ENCODE measurements at places on chromosomes 11 and 22. TPM values are rescaled to one million over a fixed set of nuclear protein-coding genes. Genes with fewer than 3 reads are reported as not detected.

HEPN1 gene
- total RNA-seq, result not detected

SCUBE1 gene
- total RNA-seq, result not detected

APOC3 gene
- total RNA-seq, result not detected

PRR33 gene
- not detected for total RNA-seq

TYR gene
- not detected for total RNA-seq

GRCh38 chr11:10355257-10355661 lies 50.4 kb downstream of the ADM start:
- peak; percentile 46 for DNase-seq

DNA sequence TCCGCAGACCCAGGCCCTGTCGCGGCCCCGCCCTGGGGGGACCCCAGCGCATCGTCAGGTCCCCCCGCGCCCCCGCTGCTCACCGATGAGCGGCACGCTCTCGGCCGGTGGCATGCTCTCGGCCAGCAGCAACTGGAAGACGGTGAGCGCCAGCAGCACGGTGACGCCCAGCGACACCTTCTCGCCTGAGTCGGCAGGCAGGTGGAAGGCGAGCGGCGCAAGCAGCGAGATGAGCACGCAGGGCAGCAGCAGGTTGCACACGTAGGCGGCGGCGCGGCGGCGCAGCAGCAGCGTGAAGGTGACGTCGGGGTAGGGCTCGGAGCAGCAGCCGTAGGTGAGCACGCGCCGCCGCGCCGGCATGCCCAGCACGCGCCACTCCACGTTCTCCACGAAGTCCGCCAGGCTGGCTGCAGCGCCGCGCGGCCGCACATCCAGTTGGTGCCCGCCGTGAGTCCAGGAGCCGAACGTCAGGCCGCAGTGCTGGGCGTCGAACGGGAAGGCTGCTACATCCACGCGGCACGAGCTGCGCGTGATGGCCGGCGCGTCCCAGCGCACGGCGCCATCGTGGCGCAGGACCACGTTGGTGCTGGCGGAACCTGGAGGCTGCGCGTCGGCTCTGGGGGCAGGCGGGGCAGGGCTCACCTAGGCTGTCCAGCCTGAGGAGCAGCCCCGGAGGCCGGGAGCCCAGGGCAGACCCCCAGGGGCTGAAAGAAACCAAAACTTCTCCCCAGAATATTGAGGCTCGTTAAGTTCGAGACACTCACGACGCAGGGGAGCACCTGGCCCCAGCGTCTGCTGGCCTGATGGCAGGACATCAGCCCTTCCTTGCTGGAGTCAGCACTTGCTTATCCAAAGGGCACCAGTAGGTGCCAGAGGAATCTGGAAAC lies 3.8 kb downstream of the CHRNA10 start:
- DNase-seq, result no peak

DNA sequence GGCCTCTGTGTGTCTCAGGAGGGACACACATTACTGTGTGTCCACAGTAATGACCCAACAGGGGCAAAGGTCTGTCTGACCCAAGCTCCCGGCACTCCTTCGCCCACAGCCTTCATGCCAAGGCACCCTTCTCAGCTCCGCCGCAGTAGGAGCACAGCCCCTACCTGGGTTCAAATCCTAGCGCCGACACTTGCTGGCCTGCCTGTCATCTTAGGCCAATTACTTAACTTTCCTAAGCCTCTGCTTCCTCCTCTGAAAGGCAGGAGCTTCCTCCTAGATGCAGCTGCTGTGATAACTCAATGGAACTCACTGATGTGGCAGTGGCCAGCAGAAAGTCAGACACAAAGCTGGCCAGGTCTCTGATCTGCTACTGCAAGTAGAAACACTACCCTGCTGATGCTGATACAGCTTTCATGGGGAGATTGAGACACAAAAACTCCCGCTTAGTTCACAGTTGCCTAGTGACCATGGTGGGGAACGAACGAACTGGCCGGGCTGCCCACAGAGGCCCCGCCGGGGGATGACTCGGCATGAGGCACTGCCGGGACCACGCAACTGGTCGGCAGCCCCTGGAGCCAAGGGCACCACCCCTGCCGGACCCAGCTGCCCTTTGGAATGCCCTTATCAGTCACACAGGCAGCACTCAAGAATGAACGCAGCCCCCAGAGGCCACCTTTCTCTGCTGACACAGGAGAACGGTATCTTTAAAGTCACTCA lies 8.1 kb downstream of the EHD1 start:
- DNase-seq, result peak; percentile 48

DNA sequence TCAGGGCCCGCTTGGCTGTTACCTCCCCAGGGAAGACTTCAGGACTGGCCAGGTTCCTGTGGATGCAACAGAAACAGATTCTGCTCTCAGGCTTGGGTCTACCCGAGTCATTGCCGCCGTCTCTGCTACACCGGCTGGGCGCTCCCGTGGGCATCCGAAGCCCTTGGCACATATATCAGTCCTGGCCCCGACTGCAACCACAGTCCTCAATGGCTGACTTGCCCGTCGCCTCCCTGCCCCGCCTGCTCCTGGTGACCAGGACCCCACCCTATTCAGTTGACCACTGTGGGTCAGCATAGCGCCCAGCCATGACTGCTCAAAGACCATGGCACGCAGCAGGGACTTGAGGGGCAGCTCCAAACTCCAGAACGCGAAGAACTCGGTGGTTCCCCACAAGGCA lies 64.7 kb upstream of the SLC22A12 start:
- no peak for DNase-seq

GRCh38 chr11:131687291-131688047 lies 317.1 kb downstream of the NTM start:
- DNase-seq, result no peak

DNA sequence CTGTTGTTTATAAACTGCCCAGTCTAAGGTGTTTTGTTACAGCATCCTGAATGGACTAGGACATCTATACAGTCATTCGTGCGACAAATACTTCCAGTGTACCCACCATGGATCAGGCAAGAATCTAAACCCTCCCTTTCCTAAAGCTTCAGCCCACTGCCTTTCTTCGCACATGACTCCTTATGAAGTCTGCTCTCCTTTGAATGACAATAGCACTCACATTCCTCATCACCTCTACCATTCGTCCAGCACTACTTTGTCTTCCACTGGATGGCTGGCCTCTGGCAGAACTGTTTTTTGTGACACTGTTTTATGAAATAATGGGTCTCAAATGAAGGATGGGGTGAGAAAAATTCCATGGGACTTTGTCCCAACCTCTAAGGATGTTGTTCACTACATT lies 89.8 kb upstream of the LIN7C start:
- DNase-seq, result no peak

DNA sequence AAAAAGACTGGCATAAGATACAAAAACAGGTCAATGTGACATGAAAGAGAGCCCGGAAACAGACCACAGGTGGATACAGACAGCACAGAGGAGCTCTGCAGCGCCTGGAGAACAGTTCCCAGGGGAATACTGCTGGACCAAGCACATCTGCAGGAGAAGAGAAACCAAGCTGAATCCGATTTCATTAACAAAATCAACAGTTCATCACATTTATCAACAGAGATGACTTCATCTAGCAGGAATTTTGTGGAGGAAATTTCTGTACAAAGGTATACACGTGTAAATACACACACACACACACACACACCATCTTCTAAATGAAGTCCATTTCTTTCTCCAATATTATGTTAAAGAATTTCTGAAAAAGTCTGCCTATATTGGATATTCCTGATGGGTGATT lies 17.1 kb downstream of the YPEL1 start:
- no peak for DNase-seq

DNA sequence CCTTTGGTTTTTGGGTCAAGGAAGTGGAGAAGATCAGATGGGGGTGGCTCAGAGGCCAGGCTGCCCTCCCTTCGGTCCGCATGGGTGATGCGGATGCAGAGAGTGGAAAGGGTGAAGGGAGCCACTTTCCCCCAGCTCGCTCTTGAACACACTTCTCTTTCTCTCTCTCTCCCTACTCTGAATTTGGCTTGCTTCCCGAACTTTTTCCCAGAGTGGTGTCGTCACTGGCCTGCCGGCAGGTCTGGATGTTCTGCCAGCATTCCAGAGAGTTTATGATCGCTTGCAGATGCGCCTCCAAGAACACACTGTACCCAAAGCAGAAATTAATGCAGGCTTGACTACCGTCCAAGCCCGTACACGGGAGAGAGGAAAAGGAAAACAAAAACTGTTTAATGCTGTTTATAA lies 103.2 kb downstream of the ZBTB16 start:
- DNase-seq, result peak; percentile 97

DNA sequence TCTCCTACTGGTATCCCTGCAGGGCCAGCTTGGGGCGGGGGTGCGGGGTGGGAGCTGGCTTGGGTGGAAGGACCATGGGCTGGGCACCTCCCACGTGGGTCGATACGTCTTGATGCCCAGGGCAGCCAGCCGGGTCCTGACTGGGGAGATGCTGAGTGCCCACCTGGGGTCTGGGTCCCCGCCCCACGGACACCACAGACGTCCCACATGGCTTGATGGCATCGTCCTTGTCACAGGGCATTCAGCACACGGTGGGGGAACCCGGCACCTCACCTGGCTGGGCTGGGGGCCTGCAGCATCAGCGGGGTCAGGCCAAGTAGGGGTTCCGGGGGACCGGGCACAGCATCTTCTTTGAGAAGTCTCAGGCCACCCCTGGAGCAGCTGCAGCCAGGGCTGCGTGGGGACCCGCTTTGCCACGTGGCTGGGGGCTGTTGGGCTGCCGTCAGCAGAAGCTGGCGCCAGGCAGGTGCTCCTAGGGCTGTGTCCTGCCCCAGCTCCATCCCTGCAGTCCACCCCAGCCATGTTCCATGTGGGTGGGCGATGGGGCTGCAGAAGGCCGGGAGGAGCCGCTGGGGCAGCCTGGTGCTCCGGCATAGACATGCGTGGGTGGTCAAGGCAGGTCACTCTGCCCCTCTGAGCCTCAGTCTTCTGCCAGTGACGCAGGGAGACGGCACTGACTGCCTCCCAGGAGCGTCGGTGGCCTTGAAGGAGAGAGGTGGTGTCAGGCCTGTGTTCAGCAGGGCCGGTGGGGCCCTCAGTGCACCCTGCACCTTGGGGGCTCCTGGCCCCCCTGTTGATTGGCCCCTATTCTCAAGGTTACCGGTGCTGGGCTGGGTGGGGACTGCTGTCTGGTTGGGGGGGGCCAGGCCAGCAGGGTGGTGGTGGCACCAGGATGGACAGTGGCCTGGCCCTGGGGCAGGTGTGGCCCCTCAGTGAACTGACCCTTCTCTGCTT lies 8.4 kb downstream of the SELENOO start:
- DNase-seq, result no peak

DNA sequence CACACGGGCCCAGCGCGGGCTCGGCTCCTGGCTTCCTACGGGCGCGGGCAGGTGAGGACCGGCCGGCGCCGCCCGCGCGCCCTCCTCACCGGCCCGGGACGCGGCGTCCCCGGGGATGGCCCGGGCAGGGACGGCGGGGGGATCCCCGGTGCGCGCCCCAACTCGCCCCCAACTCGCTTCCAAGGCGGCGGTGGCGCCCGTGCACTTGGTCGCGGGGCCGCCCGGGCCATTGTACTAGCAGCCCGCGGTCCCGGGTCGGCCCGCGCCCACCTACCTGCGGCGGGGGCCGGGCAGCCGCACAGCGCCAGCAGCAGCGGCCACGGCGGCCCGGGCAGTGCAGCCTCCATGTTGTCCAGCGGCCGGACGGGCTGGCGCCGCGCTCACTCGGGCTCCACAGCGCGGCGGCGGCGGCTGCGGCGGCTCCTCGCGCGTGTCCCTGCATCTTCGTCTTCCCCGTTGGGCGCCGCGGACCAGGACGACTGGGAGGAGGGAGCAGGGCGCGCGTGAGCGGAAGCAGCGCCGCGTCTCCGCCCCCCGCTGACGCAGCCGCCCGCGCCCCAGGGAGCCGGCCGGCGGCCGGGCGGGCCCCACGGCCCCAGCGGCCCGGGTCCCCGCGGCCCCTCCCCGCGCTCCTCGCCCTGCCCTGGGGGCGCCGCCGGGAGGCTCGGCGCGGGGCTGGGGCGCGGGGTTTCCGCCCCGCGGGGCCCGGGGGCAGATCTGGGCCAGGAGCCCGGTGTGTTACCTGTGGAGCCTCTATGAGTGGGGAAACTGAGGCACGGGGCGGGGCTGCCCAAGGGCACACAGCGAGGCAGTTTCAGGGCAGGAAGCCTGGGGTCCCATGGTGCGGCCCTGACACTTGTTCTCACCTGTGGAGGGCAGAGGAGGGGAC lies 159.3 kb upstream of the GRK3 start:
- DNase-seq, result peak; percentile 47

Data from HFFc6 (cell line).